ENCODE measurements at places on chromosomes 11 and 22.

- no peak for DNase-seq
Measured at GRCh38 chr11:129910360-129910759, 15.0 kb upstream of the NFRKB start.

GRCh38 chr11:22703040-22703439, 36.6 kb downstream of the GAS2 start:
- peak; percentile 7 for DNase-seq

- DNase-seq, result no peak
Measured at GRCh38 chr11:843818-844692, 1.4 kb downstream of the TSPAN4 start.

GRCh38 chr11:85483861-85484260, 143.3 kb downstream of the DLG2 start:
- DNase-seq, result no peak

- DNase-seq, result no peak
Measured at GRCh38 chr11:96257972-96258934, 84.7 kb downstream of the MAML2 start.

DNA sequence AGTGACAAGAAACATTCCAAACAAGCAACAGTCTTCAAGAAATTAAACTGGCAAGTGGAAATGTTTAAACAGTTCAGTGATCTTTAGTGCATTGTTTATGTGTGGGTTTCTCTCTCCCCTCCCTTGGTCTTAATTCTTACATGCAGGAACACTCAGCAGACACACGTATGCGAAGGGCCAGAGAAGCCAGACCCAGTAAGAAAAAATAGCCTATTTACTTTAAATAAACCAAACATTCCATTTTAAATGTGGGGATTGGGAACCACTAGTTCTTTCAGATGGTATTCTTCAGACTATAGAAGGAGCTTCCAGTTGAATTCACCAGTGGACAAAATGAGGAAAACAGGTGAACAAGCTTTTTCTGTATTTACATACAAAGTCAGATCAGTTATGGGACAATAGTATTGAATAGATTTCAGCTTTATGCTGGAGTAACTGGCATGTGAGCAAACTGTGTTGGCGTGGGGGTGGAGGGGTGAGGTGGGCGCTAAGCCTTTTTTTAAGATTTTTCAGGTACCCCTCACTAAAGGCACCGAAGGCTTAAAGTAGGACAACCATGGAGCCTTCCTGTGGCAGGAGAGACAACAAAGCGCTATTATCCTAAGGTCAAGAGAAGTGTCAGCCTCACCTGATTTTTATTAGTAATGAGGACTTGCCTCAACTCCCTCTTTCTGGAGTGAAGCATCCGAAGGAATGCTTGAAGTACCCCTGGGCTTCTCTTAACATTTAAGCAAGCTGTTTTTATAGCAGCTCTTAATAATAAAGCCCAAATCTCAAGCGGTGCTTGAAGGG, 6.0 kb downstream of the MALAT1 start:
- no peak for DNase-seq

- no peak for DNase-seq
Measured at GRCh38 chr11:101912823-101913284, 2.0 kb upstream of the CEP126 start.

- DNase-seq, result no peak
Measured at GRCh38 chr22:50731811-50732624, 6.0 kb upstream of the ACR start.

- no peak for DNase-seq
Measured at GRCh38 chr22:29156507-29156906, 49.2 kb upstream of the EMID1 start.

DNA sequence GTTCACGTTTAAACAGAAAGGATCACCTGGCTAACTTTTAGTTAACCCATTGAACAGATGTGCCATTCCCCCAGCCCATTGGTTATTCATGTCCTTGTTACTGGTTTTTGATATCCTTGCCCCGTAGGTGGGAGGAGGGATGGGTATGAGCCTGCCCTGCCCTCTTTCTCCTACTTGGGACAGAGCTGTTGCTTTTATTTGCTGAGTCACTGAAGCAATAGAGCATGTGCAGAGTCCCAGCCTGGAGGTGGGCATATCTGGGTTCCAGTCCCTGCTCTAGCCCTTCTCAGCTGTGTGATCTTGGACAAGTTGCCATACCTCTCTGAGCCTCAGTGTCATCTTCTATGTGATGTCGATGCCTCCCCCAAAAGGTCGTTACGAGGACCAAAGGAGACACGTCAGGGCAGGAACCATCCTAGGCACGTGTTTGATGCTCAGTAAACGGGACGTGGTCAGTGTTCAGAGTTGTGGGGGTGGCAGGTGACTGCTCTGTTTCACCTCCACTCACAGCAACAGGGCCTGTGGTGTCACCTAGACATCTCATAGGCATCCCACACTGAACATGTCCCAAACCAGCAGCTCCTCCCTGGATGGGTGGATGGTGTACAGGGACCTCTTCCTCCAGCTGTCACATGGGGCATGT, 61.0 kb downstream of the BMAL1 start:
- DNase-seq, result no peak

GRCh38 chr11:48050304-48050703, 69.9 kb downstream of the PTPRJ start:
- no peak for DNase-seq

- no peak for DNase-seq
Measured at GRCh38 chr11:15006139-15006759, 34.1 kb upstream of the CALCA start.

- no peak for DNase-seq
Measured at GRCh38 chr11:67276781-67277230, 10.5 kb downstream of the GRK2 start.

GRCh38 chr22:50595189-50595588, 5.4 kb upstream of the MAPK8IP2 start:
- DNase-seq, result no peak

DNA sequence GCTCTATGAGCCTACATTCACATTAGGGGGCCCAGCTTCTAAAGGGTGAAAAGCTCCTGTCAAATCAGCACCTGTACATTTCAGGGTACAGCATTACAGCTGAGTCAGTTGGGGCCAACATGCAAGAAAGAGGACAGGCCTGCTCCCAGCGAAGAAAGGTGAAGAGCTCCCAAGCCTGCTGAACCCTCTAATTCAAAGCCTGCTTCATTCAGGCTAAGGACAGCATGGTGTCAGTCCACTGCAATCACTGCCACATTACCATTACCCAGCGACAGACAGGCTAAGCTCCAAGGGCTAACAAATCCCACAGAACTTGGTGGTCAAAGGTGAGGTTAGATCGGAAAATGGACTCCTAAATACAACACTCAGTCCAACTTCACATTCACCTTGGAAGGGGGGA, 65.4 kb upstream of the CHRM4 start:
- DNase-seq, result no peak

DNA sequence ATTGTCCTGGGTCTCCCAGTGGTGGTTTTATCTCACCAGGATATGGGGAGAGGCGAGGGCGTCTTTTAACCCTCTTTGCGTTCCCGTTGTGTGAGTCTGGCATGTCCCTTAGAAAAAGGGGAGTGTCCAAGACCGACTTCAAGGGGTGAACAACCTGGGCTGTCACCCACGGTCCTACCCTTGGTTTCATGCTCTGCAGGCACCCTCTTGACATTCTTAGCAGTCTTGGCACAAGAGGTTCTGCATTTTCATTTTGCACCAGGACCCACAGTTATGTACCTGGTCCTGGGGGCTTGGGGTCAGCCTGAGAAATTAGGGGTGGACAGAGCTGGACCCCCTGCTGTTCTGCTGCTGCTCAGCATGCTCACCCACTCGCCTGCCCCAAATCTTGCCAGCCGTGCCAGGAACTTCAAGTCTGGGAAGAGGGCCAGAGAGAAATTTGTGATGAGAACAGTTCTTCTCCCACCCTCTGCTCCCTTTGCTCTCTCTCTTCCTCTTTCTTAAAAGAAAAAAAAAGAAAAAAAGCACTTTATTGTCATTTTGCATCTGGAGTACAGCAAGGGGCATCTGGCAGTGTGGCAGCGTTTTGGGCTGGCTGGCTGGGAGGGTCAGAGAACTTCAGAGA, 471.2 kb downstream of the MIAT start:
- no peak for DNase-seq

DNA sequence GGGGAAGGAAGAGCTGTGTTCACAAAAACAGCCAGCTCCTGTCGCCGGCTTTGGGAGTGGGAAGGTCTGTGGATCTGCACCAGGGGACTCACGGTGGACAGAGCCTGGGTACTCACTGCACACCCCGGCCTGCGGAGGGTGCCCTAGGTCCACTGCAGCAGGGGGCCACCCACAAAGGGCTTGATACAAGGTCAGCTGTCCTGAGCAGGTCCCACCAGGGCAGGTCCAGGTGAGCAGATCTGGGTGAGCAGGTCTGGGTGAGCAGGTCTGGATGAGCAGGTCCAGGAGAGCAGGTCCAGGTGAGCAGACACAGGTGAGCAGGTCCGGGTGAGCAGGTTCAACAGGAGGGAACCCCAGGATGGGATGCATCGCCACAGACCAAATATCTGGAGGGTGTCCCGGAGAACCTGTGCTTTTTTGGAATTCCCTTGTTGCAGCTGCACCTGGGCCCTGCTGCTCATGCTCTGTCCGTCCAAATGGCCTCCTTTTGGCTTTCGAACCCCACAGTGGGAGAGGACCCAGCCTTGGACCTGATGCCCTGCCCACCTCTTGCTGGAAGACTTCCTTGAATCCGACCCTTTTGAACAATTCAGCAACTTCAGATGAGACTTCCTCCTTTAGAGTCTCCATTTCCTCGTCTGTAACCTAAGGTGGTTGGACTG, 485.3 kb downstream of the TBC1D22A start:
- DNase-seq, result no peak

DNA sequence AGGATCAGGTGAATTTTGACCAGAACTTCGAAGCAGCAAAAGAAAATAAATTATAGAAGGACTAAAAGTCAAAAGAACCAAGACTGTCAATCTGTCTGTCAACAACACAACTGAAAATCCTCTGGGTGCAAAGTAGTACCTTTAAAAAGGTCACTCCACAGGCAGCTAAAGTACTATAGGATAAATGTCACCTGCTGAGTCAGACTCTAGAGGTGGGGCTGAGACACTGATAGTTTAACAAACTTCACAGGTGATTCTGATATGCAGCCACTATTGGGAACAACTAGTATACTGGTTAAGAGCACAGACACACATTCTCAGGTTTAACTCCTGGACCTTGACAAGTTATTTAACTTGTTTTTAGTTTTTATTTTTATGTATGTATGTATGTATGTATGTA, 107.3 kb downstream of the FCHSD2 start:
- DNase-seq, result no peak

GRCh38 chr22:47575291-47575690, 812.8 kb downstream of the TBC1D22A start:
- DNase-seq, result no peak

GRCh38 chr11:20311444-20311843, 52.1 kb upstream of the HTATIP2 start:
- DNase-seq, result no peak

GRCh38 chr11:3041699-3042441, 15.4 kb downstream of the CARS1 start:
- no peak for DNase-seq

- DNase-seq, result peak; percentile 23
Measured at GRCh38 chr11:19864141-19865140, 151.8 kb downstream of the NAV2 start.

DNA sequence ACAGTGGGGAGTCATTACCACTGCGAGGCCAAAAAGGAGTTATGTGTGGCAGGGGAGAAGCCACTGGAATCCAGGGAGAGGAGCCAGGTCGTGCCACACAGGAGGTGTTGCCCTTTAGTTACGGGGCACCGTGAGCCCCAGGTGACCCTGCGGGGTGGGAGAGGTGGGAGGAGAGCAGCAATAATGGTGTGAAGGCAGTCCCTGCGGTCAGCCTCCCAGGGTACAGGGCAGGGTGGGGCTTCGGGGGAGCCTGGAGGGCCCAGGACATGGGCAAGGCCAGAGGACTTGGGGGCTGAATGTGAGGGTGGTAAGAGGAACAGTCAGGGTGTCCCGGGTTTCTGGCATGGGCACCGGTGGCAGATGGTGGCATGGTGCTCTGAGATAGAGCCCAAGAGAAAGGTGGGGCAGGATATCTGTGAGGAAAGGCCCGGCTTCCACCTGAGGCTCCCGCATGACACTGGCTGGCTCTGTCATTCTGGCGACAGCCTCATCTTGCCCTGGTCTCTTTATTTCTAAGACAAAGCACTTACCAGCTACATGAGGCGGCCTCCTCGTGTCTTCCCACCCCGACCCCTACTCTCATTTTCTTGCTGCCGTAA, 82.6 kb upstream of the LMO1 start:
- DNase-seq, result no peak

- no peak for DNase-seq
Measured at GRCh38 chr22:49626361-49627216, 201.1 kb downstream of the BRD1 start.

- DNase-seq, result no peak
Measured at GRCh38 chr11:123362186-123362585, 67.9 kb upstream of the GRAMD1B start.

GRCh38 chr11:12050470-12051286, 42.3 kb upstream of the DKK3 start:
- DNase-seq, result no peak

DNA sequence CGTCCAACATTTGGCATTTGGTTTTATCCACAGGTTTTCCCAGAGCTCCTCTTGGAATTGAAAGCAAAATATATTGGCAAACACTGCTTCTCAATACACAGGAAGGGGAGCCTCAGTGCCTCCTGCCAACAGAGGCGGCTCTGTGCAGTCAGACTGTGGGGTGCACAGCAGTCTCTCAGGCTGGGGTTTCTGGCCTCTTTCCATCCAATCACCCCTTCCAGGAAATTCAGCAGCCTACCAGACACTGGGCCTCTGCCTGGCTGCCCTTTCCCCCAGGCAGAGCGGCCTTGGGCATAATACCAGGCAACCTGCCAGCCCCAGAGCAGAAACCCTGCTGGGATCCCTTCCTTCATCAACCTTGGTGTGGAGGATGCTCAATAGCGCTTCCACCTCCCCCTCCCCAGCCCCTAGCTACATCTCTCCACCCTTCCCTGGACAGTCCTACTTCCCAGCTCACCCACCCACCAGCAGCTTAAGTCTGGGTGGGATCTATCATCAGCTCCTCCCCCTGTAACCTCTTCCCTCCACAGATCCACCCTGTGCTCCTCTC, 17.8 kb upstream of the RAPSN start:
- DNase-seq, result no peak

GRCh38 chr11:117146521-117146920, 2.4 kb downstream of the PAFAH1B2 start:
- DNase-seq, result no peak

DNA sequence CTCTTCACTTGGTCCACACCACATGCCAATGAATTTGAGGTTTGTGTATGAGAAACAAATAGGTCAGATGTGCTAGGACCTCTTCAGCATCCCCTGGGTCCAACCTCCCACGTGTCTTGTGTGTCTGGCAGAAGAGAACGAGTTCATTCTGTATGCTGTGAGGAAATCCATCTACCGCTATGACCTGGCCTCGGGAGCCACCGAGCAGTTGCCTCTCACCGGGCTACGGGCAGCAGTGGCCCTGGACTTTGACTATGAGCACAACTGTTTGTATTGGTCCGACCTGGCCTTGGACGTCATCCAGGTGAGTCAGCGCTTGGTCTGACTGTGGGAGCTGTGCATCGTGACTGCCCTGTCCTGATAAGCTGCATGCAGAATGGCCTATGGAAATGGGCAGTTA, 101.0 kb upstream of the SORL1-AS1 start:
- DNase-seq, result no peak

GRCh38 chr11:36218283-36218921, 70.8 kb downstream of the COMMD9 start:
- DNase-seq, result no peak

- DNase-seq, result no peak
Measured at GRCh38 chr11:130606781-130607511, 158.5 kb downstream of the ADAMTS15 start.

GRCh38 chr11:3809624-3809928, 1.2 kb downstream of the PGAP2 start:
- no peak for DNase-seq
